ENCODE measurements at places on chromosomes 6 and 20.

GRCh38 chr6:141028791-141029280 is 1103.9 kb upstream of the GJE1 start:
- no peak for DNase-seq

GRCh38 chr20:20201124-20201523 is 148.8 kb downstream of the CFAP61 start:
- no peak for DNase-seq

GRCh38 chr6:158688860-158689259 is 39.0 kb downstream of the SYTL3 start:
- DNase-seq: no peak

GRCh38 chr20:16158090-16158975 is 414.9 kb downstream of the KIF16B start:
- DNase-seq: no peak

GRCh38 chr20:39358052-39358451 is 395.9 kb downstream of the DHX35 start:
- DNase-seq: no peak

- no peak for DNase-seq
Observed at GRCh38 chr20:54221996-54222890, 14.4 kb downstream of the PFDN4 start.

DNA sequence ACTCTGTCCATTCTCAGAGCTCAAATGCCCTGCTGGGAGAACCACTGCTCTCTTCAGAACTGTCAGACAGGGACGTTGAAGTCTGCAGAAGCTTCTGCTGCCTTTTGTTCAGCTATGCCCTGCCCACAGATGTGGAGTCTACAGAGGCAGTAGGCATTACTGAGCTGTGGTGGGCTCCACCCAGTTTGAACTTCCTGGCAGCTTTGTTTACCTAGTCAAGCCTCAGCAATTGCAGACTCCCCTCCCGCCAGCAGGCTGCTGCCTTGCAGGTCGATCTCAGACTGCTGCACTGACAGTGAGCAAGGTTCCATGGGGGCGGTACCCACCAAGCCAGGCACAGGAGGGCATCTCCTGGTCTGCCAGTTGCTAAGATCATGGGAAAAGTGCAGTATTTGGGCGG is 21.8 kb upstream of the UFL1 start:
- DNase-seq: peak; percentile 73

GRCh38 chr6:156564127-156564806 is 212.9 kb upstream of the ARID1B start:
- DNase-seq: peak; percentile 54

GRCh38 chr20:42985628-42986027 is 204.1 kb downstream of the PTPRT start:
- DNase-seq: no peak

DNA sequence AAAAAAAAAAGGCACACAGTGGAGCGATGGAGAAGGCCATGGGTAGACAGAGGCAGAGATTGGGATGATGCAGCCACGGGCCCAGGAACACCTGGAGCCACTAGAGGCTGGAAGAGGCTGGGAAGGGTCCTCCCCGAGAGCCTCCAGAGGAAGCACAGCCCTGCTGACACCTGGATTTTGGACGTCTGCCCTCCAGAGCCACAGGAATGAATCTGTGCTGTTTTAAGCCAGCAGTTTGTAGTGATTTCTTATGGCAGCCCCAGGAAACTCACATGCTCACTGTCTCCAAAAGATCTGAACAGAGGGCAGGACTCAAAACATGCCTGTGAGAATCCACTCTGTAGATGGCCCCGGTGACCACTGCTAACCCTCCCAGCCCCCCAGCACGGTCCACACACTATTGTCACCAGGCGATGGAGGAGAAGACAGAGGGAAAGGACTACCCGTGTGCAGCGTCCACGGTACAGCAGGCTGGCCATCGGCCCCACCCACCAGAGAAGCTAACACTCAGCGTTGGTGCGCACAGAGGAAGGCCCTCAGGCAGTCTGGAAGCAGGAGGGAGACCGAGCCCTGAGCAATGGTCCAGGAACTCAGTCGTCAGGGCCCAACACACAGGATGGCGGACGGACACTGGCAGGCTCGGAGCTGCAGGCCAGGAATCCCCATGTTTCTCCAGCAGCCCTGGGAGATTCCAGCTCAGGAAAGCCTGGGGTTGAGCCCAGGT is 99.7 kb downstream of the BMP7 start:
- DNase-seq: no peak

DNA sequence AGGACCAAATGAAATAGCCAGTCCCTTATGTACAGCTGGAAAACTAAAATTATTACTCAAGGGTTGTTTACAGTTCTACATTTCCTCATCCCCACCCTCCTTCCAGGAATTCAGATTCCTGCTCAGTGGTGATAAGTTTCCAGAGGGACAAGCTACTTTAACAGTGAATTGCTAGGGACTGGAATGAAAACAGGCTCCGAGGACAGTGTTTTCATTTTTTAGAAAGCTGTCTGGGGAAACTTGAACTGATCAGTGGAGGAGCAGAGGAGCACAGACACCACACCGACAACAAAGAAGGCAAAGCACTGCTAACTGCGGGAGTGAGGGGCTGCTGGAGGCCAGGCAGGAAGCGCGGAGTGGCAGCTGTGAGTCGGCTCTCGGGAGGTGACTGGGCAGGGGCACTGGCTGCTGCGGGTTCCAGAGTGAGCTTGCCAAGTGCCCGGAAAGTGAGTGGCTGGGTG is 322.2 kb downstream of the ESR1 start:
- DNase-seq: no peak

DNA sequence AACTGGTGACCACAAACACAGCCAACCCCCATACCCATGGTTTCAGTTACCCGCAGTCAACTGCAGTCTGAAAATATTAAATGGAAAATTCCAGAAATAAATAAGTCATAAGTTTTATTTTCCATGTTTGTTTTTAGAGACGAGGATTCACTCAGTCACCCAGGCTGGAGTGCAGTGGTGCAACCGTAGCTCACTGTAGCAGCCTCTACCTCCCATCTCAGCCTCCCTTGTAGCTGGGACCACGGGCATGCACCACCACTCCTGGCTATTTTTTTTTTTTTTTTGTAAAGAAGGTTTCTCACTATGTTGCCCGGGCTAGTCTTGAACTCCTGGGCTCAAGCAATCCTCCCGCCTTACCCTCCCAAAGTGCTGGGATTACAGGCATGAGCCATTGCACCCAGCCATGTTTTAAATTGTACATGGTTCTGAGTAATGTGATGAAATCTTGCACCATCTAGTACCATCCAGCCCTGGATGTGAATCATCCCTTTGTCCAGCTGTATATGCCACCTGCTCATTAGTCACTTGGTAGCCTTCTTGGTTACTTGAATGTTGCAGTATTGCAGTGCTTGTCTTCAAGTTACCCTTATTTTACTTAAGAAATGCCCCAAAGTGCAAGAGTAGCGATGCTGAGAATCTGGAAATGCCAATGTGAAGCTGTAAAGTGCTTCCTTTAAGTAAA is 14.5 kb downstream of the CSNK2A1 start:
- no peak for DNase-seq

DNA sequence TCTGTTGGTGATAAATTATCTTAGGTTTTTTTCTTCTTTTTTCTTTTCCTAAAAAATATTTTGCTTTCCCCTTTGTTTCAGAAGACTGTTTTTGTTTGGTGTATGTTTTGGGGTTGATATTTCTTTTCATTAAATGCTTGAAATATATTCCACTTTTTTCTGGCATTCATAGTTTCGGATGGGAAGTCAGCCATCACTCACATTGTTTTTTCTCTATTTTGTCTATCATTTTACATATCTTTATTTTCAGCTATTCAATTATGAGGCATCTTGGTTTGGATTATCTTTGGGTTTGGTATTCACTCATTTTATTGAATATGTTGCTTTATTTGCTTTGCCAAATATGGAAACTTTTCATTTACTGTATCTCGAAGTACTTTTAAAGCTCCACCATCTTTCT is 600.5 kb upstream of the EYS start:
- no peak for DNase-seq
